Activated CD4-positive, alpha-beta memory T cell treated with anti-CD3 and anti-CD28 coated beads for 36 hours (primary cell): ENCODE measurements at places on chromosomes 3 and 15. TPM values are rescaled to one million over a fixed set of nuclear protein-coding genes. Genes with fewer than 3 reads are reported as not detected.

The ZBED2 gene
- total RNA-seq, result 609 TPM

The ZKSCAN7 gene
- total RNA-seq, result 1.7 TPM

The GNAT1 gene
- total RNA-seq, result not detected

- no peak for DNase-seq
Measured at GRCh38 chr3:108001457-108001856, 89.4 kb downstream of the CD47 start.

DNA sequence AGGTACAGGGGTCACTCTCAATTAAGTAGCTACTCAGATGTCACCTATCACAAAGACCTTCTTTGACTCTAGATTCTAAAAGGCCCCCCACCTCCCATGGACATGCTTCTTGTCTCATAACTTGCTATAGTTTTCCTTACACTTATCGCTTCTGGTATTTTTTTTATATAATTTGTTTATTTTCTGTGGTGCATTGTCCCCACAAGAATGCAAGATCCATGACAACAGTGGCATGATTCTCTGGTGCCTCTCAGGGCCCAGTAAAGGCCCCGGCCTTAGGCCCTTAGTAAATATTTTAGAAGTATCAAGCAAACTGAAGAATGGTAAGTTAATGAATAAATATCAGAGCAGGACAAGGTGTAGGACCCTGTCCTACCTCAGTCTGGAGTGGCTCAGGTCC is 248.6 kb downstream of the CBLB start:
- DNase-seq, result no peak
